ENCODE measurements at places on chromosomes 13 and 19.
A peak's percentile ranks its signal among the peaks of the same experiment; 100 is the strongest.

DNA sequence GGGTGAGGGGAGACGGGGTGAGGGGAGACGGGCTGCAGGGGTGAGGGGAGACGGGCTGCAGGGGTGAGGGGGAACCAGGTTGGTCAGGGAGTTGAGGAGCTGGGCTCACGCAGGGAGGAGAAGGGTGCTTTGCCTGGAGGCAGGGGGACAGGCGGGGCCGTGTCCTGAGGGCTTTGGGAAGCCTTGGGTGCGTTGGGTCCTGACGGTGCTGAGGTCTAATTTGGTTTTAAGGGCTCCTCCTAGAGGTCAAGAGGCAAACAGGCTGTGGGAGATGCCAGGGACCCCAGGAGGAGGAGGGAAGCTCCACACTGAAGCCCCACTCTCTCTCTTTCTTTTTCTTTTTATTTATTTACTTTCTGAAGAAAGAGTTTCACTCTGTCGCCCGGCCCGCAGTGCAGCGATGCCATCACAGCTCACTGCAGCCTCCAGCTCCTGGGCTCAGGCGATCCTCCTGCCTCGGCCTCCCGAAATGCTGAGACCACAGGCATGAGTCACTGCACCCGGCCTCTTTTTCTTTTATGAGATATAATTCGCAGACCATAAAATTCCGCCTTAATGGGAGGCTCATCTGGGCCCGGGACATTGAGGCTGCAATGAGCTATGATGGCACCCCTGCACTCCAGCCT, 9.3 kb upstream of the MISP start:
- no peak for DNase-seq

DNA sequence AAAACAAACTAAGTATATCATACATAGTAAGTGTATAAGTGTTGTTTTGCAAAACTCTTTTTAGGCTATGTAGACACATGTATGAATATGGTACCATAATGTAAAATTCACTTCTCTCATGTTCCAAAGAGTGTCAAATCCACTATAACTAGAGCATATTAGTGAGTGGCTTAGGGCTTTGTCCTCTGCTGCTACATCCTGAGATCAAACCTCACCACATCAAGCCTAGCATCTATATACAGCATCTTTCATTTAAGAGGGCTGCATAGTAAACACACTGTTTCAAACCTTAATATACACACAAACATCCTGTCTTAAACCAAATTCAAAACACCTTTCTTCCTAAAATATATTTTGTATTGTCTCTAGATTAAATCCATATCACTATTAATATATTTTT, 38.7 kb downstream of the ELF1 start:
- no peak for DNase-seq

- no peak for DNase-seq
Measured at GRCh38 chr13:49844181-49844580, 51.7 kb upstream of the KPNA3 start.

DNA sequence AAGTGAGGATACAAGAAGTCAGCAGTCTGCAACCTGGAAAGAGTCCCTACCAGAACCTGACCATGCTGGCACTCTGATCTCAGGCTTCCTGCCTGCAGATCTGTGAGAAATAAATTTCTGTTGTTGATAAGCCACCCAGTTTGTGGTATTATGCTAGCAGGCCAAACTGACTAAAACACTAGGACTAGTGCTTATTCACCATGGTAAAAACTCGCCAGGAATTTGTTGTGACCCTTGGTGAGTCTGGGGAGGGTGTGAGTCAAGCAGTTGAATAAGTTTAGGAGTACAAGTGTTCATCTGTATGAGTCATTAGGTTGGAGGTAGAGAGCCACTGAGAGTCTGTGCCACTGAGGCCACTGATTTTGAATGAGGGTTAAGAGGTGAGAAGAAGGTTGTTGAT, 3.6 kb downstream of the ZIK1 start:
- DNase-seq = no peak

- no peak for DNase-seq
Measured at GRCh38 chr13:53204598-53204997, 176.0 kb downstream of the OLFM4 start.

DNA sequence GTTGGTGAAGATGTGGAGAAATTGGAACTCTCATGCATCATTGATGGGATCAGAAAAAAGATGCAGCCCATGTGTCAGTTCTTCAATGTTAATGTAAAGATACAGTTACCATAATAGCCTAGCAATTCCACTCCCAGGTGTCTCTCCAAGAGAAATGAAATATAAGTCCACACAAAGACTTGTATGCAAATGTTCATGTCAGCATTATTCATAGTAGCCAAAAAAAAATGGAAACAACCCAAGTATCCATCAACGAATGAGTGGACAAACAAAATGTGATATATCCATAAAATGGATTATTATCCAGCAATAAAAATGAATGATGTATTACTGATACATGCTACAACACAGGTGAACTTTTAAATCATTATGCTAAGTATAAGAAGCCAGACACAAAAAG, 38.7 kb downstream of the CCDC70 start:
- no peak for DNase-seq

- no peak for DNase-seq
Measured at GRCh38 chr13:103178986-103179943, 113.0 kb upstream of the SLC10A2 start.

- no peak for DNase-seq
Measured at GRCh38 chr19:3113100-3114017, 19.2 kb downstream of the GNA11 start.

DNA sequence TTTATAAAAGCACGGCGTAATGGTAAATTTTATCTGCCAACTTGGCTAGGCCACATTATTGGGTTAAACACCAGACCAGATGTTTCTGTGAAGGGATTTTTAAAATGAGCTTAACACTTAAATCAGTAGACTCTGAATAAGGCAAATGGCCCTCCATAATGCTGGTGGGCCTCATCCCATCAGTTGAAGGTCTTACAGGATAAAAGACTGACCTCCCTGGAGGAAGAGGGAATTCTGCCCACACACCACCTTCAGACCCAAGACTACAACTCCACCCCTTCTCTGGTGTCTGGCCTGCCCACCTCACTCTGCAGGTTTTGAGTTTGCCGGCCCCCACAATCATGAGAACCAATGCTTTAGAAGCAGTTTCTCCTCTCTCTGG, 96.4 kb downstream of the COL4A1 start:
- no peak for DNase-seq

DNA sequence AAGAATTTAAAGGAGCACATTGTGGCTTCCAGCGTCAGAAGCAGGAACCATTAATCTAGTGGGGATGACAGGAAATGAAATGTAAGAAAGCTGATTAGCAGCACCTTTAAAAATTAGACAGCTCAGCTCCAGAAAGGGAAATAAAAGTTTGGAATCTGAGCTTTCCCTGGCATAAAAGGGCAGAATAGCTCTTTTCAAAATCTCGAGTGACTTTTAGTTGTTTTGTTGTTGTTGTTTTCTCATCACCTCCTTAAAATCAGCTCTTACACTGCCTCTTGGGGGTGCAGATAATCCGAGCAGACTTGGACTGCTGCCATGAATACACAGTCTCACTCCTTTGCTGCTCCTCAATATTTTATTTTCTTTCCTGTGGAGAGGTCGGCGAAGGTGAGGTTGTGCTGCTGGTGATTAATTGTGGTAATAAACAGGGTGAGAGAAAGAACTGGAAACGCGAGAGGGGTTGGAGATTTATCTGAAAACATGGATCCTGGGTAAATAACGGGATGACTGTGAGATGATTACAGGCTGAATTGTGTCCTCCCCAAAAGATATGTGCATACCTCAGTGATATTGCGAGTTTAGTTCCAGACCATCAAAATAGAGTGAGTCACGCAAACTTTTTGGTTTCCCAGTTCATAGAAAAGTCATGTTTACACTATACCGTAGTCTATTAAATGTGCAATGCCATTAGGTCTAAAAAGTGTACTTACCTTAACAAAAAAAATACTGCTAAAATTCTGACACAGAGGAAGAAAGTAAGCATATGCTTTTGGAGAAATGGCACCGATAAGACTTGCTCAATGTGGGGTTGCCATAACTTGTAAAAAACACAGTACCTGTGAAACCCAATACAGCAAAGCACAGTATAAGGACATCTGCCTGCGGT, 787.7 kb downstream of the UQCRFS1 start:
- no peak for DNase-seq

GRCh38 chr19:45215391-45216191, 29.6 kb downstream of the EXOC3L2 start:
- DNase-seq = no peak

GRCh38 chr19:56147307-56147706, 6.2 kb downstream of the ZNF444 start:
- DNase-seq = no peak

GRCh38 chr13:45873491-45874325, 22.2 kb upstream of the SIAH3 start:
- DNase-seq = no peak

DNA sequence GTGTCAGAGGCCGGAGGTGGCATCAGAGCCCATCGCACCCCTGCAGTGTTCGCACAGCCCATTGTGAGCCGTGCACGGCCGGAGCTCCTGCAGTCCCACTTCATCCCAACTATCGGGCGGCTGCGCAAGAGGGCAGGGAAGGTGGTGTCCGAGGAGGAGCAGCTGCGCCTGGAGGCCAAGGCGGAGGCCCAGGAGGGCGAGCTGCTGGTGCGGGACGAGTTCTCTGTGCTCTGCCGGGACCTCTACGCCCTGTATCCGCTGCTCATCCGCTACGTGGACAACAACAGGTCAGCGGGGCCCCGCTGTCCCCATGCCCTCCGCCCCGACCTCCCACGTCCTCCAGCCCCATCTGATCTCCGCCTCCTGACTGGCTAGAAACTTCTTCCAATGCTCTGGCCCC, 85.7 kb downstream of the RYR1 start:
- no peak for DNase-seq

GRCh38 chr19:10861103-10861651, 10.2 kb upstream of the CARM1 start:
- peak; percentile 81 for DNase-seq

- DNase-seq = peak; percentile 36
Measured at GRCh38 chr19:55640577-55641425, at the start of gene ZNF580. TSS of gene ZNF580 (plus strand) at chr19:55641002. CDS start at chr19:55642509, 1,507 bp downstream.

DNA sequence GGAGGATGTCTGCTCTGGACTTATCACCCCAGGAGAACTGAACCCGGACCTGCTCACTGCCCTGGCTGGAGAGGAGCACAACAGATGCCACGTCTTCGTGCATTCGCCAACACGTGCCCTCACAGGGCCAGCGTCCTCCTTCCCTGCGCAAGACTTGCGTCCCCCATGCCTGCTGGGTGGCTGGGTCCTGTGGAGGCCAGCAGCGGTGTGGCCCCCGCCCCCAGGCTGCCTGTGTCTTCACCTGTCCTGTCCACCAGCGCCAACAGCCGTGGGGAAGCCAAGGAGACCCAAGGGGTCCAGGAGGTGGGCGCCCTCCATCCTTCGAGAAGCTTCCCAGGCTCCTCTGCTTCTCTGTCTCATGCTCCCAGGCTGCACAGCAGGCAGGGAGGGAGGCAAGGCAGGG, 3.4 kb upstream of the TEKTIP1 start:
- DNase-seq = no peak

DNA sequence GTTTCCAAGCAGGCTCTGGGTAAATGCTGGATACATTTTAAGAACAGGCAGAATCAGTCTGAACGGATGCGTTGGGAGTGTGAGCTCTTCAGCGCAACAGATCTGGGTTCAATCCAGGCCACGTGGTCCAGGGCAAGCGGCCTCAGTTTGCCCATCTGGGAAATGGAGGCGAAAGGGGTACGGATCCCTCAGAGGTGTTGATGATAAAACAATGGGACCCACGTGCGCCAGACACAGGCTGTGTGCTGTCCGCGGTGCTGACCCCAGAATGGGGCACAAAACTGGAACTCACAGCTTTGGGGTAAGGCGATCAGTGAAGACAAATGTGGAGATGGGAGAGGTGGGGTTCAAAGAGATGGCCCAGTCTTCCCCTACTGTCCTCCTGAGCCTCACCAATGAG, 13.1 kb upstream of the PDE4C start:
- DNase-seq = no peak

DNA sequence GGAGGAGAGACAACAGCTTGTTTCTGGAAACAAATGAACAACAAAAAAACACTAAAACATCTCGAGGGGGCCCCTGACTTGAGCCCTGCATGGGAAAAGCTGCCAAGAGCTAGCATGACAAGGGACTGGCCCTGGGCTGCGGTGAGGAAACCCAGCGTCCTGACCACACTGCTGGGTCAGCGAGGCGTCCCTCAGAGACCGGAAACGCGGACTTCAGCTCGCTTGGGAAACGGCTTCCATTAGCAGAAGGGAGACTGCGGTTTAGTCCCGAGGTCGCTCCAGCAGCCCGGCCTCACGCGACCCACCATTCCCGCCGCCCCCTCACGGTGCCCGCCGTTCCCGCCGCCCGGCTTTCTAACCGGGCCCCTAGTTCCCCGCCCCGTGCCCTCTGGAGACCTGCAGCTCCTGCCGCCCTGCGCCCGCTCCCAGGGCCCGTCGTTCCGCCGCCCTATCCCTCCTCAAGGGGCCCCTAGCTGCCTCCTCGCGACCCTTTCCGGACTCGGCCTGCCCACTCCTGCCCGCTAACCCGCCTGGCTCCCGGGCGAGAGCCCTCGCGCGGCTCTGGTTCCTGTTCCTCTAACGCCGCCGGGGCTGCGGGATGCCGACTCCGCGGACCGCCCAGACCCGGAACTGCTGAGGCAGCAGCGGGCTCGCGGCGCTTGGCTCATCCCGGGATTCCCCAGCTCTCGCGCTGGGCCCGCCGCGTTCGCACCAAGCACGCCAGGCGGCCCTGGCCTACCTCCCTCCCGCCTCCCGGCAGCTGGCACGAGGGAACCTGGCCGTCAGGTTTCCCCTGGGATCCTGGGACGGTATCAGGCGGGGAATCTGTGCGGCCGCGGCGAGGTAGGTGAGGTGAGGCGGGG, at the start of gene CCDC122:
CCDC122 (minus strand) TSS at position 849 of the 863 bp plus-strand sequence. CDS start 10,364 bp downstream, outside the sequence.
- peak; percentile 97 for DNase-seq

DNA sequence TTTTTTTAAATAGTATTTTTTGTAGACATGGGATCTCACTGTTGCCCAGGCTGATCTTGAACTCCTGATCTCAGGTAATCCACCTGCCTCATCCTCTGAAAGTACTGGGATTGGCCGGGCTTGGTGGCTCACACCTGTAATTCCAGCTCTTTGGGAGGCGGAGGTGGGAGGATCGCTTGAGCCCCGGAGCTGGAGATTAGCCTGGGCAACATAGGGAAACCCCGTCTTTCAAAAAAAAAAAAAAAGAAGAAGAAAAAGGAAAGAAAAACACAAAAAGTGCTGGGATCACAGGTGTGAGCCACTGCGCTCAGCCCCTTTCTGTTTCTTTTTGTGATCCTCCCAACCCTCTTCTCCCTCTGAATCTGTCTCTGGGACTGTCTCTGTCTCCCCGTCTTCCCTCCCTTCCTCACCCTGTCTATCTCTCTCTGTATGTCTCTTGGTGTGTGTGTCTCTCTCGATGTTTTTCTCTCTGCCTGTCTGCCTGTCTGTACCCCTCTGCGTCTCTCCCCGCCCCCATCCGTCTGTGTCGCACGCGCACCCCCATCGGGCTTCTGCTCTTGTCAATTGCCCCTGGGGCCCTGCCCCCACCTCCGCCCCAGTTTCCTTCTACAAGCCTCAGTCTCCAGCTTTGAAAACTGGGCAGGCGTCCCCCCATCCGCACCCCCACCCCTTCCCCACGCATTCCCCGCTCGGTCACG, 540 bp upstream of the ZFP36 start:
- no peak for DNase-seq

DNA sequence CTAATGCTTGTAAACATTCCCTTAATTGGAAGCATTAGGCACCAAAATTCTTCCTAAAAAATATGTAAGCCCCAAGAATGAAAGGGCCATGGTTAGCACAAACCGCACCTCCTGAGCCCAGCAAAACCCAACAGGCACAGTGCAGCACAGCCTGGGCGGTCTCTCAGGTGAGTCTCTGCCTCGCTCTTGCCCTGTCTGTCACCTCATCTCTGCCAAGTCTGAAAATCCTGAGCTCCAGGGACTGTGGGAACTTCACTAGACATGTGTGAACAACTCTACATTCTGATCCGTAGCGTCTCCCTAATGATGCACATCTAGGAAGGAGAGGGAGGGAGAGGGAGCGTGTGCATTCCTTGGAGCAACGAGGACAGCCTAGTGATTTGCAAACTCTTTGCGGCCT, 88.8 kb upstream of the GJB6 start:
- DNase-seq = no peak

Measured in CD14-positive monocyte (primary cell).